Astrocyte (in vitro differentiated cells and primary cell): ENCODE measurements at places on chromosomes 16 and 17. TPM values are rescaled to one million over a fixed set of nuclear protein-coding genes. Genes with fewer than 3 reads are reported as not detected.

DNA sequence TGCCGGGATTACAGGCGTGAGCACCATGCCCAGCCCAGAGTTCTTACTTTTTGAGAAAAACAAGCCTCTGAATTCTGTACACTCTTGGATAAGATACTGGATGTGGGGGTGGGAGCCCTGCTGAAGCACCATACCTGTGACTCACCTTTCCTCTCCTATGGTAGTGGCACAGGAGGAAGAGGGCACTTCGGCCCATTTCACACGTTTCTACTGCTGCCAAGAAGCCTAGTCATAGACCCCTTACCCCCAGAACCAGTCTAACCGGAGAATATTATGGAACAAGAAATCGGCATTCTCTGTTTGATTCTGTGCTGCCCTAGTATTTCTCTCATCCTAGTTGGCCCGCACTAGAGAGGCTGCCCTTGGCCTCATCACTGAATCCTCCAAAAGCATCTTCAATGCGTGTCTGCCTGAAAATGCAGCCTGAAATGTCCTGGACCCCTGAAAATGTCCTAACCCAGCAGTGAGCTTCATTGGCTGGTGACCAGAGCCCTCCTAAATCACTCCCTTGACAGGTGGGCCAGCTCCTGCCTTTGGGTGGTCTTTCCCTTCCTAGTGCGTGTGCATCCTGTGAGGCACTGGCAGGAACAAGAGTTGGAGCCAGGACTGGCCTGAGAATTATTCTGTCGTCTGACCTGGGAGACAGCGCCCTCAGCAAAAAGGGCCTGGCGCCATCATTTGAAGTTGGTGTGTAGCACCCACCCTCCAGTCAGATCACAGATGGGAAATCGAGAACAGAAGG, 37.9 kb downstream of the NDEL1 start:
- DNase-seq: no peak

DNA sequence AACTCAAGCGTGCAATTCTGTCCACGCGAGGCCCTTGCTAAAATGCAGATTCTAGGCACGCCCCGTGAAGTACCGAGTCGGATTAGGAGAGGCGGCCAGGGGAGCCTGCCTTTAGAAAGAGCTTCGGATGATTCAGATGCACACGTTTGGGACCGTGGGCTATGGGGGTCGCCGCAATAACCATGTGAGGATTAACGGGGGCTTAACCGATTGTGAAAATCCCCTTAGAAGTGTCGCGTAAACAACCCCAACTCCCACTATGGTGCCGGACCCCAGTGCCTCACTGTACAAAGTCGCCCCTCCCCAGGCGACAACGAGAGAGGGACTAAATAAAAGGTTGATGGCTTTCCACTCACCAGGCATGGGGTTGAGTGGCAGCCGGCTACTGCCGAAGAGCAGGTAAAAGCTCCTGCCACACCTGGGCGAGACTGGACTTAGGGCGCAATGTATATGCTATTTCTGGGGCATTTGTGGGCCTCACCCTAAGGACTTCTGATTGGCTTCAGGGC, 635 bp upstream of the SP2 start:
- DNase-seq: no peak

DNA sequence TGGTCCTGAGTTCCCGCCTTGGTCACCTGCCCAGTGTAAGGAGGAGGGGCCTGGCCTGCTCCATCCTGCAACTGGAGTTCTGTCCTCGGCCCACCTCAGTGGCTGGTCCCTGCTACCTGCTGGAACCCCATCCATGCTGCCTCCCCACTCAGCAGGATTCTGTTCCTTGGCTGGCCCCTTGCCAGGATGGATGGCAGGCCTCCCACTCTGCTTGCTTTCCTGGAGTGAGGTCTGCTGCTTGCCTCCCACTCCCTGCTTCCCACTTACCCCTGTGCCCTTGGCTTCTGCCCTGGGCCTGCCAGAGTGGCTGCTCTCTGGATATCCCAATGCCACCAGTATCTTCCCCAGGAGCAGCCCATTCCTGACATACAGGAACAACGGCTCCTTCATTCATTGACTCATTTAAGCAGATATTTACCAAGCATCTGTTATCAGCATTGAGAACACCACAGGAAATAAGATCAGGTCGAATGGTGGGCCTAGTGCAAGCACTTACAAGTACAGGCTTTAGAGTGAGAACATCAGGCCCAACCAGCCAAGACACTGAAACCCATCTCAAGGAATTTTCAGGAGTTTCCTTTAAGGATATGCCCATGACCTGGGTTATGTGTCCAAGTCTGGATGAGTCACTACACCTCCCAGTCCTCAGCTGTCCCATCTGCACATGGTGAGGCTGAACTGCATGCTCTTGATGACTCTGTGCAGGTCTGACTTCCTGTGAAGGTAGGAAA, 17.0 kb upstream of the RPRML start:
- peak; percentile 66 for DNase-seq

DNA sequence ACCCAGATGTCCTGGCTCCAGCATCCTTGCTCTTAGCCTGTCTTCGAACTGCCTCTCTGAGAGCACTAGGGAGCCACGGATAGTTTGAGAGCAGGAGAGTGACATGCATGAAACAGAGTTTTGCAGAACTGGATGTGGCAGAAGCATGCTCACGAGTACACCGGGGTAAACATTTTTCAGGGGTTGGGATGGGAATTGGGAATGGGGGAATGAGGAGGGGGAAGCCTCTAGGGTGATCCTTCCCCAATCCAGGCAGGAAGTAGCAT, 34.2 kb upstream of the CIBAR2 start:
- no peak for DNase-seq

DNA sequence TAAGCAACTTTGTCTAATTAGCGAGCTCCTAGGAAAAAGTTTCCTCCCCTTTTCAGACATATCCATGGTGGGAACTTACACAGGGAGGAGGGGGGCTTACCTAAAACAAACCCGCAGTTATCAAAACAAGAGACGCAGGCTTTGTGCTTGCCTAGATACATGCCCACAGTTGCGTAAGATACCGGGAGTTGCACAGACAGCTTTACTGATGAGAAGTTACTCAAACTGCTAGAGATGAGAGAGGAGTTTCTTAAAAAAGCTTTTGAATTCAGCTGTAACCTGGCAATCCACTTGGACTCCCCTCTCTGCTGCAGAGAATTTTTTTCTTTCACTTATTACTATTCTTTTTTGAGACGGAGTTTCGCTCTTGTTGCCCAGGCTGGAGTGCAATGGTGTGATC, 6.8 kb upstream of the ZP2 start:
- no peak for DNase-seq

DNA sequence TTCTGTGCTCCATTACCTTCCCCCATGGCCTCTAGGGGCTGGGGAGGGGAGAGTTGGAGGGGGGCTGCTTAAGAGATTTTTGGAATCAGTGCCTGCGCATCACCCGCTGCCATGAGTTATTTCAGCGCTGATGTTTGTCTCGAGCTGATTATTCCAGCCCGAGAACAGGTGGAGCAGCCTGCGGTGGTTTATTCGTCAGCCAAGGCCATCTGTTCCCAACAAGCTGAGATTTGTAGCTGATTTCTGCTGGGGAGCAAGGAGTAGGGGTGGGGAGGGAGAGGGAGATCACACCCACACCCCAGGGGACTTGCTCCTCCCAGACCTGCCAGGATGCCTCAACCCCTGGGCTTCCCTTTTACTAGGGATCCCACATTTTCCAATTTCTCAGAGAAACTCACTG, 23.1 kb downstream of the PIPOX start:
- no peak for DNase-seq

GRCh38 chr17:14733376-14733775, 432.5 kb downstream of the HS3ST3B1 start:
- no peak for DNase-seq

- DNase-seq: peak; percentile 47
These were observed 935 bp downstream of the USP32 start for GRCh38 chr17:60390925-60391470.

GRCh38 chr16:4606354-4606753, 8.3 kb downstream of the UBALD1 start:
- DNase-seq: no peak

DNA sequence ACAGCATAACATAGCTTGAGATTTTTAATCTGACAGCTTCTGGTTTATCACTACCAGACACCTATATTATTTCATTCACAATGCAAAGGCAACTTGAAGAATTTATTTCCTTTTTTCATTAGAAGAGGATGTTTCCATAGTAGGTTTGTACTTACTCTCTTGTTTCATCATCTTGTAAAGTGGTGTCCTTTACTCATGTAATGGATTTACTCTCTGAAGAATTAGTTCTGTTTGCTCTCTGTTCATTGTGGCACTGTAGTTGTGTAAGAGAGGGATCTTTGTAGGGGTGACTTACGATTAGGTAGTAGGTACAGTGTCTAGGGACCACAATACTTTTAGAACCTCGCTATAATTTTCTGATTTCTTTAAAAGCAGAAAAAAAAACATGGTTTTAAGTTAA, 256.1 kb downstream of the BCAS3 start:
- DNase-seq: no peak

DNA sequence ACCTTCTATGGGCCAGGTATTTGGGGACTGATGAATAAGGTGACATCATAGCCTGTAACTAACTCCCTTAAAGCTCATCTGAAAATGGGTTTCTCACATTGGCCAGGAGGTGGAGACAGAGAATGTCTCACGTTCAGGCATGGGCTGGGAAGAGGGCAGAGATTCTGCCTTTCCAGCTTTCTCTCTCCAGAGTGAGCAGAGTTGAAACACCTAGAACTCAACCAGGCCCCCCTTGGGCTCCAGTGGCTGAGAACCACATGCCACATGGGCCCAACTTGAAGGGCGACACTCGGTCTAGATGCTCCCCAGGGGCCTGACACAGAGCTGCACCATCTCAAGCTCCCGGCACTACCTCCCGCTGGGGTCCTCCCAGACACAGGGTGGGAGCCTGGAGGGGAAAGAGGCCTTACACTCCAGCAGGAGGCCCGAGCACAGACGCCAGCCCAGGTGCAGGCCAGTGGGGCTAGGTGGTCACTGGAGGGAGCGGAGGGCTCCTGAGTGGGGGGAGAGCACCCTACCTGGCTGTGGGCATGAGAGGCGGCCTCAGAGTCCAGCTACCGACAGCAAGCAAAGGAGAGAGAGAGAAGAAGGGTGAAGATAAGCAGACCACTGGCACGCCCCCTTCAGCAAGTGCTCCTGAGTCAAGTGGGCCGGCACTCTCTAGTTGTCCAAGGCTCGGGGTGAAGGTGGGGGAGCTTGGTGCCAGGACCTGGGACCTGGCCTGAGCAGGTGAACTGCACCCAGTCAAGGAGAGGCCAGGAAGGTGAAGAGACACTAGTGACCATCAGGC, 55.9 kb downstream of the MYO18A start:
- peak; percentile 59 for DNase-seq

DNA sequence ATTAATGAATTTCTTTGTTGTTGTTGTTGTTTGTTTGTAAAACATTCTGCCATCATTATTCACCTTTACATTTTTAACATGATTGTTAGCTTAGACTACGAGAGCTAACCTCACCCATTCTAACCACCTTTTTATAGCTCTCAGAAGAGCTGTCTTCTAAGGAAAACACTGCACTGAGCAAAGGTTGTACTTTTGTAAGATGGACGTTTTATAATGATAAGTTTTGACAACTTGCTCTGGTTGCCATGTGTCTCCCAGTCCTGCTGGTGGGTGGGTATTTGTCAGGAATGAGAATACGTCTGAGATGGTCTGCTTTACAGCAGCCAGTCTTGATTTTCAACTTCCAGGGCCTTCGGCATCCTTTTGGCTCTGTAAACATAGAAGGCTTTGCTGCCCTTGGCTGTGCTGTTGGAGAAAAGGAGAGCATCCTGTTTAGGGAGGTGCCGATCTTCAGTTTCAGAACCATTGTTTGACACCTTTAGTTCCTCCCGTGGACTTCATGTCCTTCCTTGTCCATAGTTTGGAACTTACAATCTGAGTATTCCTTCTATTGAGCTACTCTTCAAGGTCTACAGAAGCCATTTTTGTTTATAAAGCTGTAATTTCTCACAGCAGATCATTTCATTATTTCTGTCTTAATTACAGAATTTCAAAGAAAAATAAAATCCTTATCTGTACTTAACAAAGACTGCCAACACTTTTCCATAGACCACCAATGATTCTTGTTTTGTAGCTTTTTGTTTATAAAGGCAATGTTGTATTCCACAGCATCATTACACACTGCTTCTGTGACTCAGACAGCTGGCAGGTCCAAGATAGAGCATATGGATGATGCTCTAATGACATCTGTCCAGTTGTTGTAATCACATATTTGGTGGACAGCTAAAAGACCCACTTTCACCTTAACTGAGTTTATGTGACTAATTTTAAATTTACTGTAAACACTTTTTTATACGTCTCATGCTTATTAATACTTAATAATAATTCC, 270.1 kb upstream of the TBX2 start:
- DNase-seq: no peak

DNA sequence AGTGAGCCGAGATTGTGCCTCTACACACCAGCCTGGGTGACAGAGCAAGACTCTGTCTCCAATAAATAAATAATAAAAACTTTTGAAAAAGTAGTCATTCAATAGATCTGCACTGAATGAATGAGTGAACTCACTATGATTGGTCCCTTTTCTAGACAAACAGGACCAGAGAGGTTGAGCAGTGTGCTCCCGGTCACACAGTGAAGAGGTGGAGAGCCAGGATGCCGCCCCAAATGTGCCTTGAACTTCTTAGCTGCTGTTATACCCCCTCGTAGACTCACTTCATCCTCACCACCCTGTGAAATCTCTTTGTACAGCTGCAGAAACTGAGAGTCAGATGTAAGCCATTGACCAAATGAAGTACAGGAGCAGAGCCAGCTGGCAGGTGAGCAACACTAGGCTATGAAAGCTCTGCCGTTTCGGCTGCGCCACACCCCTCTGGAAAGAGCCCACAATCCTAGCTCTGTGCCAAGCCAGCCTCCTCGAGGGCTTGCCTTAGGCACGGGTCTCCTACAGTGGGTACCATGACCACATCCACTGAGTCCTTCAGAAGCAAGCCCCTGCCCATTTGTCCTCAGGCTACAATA, 7.8 kb upstream of the KIAA0513 start:
- no peak for DNase-seq

The SLC47A2 gene
- not detected in 2 replicates for total RNA-seq

The YWHAE gene
- total RNA-seq: 756 and 771 TPM in 2 replicates

The KCNH4 gene
- not detected in 2 replicates for total RNA-seq

The TP53TG3C gene
- not detected in 2 replicates for total RNA-seq

The UTS2R gene
- total RNA-seq: not detected in 2 replicates

The KRTAP4-4 gene
- not detected in 2 replicates for total RNA-seq

The KCNJ16 gene
- total RNA-seq: 0.73 and 1.5 TPM in 2 replicates

The TAT gene
- not detected in 2 replicates for total RNA-seq

The PLK1 gene
- 6.8 and 10.5 TPM in 2 replicates for total RNA-seq

The ANKRD40CL gene
- total RNA-seq: not detected in 2 replicates

The CDH5 gene
- total RNA-seq: 0.30 TPM in 1 of 2 replicates, not detected in the other
